ENCODE measurements at places on chromosomes 11 and 22. TPM values are rescaled to one million over a fixed set of nuclear protein-coding genes. Genes with fewer than 3 reads are reported as not detected.

The RFPL3 gene
- polyA plus RNA-seq = not detected

The TMEM126B gene
- 44.6 TPM for polyA plus RNA-seq

The ZNF214 gene
- 1.8 TPM for polyA plus RNA-seq

The KREMEN1 gene
- polyA plus RNA-seq = 2.1 TPM

The PHOX2A gene
- polyA plus RNA-seq = not detected

The NAALAD2 gene
- polyA plus RNA-seq = not detected

The AIFM3 gene
- polyA plus RNA-seq = 0.25 TPM

The IGLL5 gene
- not detected for polyA plus RNA-seq

DNA sequence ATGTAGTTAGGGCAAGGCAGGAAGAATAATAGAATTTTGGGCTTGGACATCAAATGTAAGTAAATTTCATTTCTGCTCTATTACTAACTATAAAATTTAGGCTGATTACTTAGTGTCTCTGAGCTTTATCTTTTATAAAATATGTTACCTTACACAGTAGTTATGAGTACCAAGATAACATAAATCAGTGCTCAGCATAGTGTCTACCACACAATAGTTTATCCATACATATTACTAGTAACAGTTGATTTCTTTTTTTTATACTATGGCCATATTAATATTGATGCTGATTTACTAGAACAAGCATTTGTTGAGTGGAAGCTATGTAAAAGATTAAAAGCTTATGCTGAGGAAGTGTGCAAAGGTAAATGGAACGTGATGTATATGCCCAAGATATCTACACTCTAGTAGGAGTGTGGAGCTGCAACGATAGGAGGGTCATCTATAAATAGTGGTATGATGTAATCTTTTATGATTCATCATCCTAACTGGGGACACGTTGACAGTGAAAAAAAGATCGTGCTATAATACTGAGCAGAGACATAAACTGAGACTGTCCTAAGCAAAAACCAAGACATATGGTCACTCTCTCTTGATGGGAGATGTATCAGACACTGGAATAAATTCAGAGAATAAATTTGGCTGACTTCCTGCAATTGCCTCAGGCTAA is 8.7 kb upstream of the SLC5A12 start:
- DNase-seq = no peak

DNA sequence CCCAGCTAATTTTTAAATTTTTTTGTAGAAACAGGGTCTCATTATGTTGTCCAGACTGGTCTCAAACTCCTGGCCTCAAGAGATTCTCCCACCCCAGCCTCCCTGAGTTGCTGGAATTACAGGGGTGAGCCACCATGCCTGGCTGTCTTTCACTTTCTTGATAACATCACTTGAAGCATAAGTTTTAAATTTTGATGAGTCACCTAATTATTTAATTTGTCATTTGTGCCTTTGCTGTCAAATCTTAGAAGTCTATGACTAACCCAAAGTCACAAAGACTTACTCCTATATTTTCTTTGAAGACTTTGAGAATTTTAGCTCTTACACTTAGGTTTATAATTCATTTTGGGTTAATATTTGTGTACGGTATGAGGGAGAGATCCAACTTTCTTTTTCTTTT is 14.5 kb upstream of the MSANTD2 start:
- DNase-seq = no peak

DNA sequence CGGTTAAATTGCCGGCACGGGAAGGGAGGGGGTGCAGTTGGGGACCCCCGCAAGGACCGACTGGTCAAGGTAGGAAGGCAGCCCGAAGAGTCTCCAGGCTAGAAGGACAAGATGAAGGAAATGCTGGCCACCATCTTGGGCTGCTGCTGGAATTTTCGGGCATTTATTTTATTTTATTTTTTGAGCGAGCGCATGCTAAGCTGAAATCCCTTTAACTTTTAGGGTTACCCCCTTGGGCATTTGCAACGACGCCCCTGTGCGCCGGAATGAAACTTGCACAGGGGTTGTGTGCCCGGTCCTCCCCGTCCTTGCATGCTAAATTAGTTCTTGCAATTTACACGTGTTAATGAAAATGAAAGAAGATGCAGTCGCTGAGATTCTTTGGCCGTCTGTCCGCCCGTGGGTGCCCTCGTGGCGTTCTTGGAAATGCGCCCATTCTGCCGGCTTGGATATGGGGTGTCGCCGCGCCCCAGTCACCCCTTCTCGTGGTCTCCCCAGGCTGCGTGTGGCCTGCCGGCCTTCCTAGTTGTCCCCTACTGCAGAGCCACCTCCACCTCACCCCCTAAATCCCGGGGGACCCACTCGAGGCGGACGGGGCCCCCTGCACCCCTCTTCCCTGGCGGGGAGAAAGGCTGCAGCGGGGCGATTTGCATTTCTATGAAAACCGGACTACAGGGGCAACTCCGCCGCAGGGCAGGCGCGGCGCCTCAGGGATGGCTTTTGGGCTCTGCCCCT is 529 bp upstream of the CCND1 start:
- no peak for DNase-seq

- DNase-seq = no peak
These were observed 53.3 kb downstream of the IGLL1 start for GRCh38 chr22:23526596-23527316.

GRCh38 chr11:115656669-115657068 is 152.5 kb upstream of the CADM1 start:
- DNase-seq = no peak

GRCh38 chr22:21070690-21071615 is 25.2 kb downstream of the LRRC74B start:
- DNase-seq = no peak

GRCh38 chr11:111698852-111699559 is 67.2 kb downstream of the PPP2R1B start:
- DNase-seq = no peak

- DNase-seq = no peak
These were observed 679.6 kb downstream of the NTM start for GRCh38 chr11:132050049-132050448.

- DNase-seq = no peak
These were observed 1228.3 kb downstream of the BRD1 start for GRCh38 chr22:48599346-48599745.
